Islet precursor cell (in vitro differentiated cells): ENCODE measurements at places on chromosomes 11 and 22.

DNA sequence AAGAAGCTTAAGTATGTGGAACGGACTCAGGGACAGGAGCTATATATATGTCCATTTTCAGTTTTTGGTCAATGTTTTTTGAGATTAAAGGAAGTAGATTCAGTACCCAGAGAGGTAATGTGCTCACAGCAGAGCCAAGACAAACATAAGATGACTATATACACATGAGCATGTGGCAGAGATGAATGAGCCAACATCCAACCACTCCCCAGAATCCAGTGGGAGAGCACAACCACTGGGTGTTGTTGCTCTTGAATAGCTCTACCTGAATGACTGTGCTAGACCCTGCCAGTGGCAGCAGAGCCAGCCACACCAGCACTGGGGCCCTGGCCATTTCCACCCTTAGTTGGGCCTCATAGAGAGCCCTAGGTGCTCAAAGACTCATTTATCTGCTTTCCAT is 10.7 kb upstream of the SYTL2 start:
- no peak for DNase-seq

GRCh38 chr11:116991491-116991890 is 106.7 kb downstream of the SIK3 start:
- no peak for DNase-seq

DNA sequence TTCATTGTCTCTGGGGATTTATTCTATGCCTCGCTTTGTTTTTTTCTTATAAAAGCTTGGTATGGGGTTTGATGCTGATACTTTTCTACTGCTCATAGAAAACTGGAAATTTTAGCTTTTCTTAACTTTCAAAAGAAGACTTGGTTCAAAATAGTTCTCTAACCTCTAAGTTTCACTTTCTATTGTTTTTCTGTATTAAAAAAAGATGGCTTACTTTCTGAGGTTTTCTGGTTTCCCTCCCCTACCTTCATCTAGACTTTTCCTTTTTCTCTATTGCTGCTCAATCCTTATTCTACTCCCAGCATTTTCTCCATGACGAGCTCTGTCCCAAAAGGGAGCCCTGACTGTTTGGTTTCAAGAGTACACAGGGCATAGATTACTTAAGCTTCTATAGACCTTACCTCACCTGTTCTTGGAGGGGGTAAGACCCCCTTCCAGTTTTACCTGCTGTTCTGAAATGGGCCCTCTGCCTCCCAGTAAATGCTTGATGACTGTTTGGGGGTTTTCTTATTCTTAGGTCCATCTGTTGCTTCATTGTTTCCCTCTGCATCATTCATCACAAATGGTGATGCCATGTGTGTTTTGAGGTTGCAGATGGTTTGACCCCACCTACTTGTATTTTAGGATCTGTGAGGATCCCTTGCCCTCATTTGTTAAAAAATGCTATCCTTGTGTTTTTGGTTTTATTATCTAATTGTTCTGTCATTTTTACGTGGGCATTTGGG is 29.5 kb downstream of the DNHD1 start:
- no peak for DNase-seq

- DNase-seq, result no peak
These were observed 44.6 kb downstream of the COPB1 start for GRCh38 chr11:14454861-14455632.

- DNase-seq, result no peak
These were observed 86.1 kb downstream of the GRIA4 start for GRCh38 chr11:105696000-105696399.

DNA sequence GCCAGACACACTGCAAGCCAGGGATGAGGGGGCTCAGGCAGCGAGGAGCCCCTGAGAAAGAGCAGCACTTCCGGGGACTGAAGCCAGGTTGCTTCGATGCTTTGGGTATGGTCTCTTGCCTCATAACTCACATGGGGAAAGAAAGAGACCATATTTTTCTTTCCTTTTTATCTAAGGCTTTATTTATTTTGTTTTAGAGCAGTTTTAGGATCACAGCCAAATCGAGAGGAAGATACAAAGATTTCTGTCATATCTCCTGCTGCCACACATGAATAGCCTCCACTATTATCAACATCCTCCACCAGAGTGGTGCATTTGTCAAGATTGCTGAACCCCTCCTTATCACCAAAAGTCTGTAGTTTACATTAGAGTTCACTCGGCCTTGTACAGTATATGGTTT is 24.3 kb upstream of the ADSL start:
- no peak for DNase-seq

DNA sequence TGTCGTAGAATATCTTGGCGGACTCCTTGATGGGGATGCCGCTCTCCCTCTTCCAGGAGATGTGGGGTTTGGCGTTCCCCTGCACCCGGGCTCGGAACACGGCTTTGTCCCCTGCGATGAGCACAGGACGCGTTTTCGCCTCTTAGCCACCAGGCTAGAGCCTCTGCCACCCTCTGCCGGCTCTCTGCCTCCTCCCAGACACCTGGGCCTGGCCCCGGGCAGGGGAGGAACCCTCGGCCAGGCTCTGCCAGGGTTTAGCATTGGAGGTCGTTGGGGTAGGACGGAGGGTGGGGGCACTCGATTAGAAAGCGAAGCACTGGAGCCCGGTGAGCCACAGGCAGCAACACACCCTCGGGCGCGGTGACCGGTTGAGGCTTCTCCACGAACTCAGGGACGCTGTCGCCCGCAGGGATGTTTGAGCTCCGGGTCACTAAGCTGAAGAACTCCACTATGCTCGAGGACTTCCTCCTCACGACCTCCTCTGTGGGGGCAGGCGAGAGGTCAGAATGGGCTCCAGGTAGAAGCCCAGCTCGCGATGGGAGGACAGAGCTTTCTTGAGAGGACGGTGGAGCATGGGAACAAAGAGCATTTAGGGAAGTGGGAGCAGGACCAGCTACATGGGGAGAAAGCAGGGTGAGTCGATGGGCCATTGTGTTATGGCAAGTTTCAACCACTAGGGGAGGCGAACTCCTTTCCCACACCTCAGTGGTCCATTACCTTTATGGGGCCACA is 4.3 kb downstream of the IGSF22 start:
- DNase-seq, result peak; percentile 78

- DNase-seq, result no peak
These were observed 66.1 kb upstream of the ARHGAP20 start for GRCh38 chr11:110778343-110778742.

DNA sequence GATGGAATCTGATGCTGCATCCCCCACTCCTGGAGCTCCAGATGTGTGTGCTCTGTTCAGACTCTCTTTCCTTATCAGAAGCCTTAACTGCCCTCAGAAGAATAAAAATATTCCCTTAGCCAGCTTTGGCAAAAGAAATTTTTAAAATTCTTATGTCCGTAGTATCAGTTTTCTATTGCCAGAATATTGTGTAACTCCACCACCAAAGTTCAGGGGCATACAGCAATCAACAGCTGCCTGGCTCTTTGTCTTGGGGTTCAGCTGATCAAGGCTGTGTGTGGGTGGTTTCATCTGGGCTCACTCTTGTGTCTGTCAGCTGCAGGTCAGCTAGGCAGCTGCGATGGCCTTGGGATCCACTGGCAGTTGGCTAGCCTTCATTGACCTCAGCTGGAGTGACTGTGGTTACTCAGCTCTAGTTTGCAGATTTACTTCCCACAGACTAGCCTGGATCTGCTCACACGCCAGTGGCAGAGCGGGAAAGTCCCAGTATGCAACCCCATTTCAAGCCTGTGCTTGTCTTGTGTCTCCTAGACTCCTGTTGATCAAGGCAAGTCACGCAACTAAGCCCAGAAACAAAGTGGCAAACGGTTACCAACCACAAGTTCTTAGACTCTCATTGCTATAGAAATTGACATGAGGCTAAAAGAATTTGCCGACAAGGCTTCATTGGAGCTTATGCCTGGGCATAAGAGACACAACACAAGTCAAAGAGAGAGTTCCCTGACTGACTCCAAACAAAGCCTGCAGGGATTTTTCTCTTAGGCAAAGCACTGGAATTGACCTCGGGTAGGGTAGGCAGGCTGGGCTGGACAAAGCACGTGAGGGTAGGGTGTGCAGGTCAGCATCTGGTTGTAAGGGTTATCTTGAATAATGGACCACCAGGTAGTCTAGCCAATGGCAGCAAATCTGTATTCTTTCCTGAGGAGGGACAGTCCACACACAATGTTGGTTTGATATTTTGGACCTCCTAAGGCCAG is 7.5 kb downstream of the TMEM138 start:
- no peak for DNase-seq

GRCh38 chr11:23772081-23772480 is 724.8 kb upstream of the LUZP2 start:
- no peak for DNase-seq

GRCh38 chr11:65858681-65859087 is 704 bp upstream of the CFL1 start:
- no peak for DNase-seq

DNA sequence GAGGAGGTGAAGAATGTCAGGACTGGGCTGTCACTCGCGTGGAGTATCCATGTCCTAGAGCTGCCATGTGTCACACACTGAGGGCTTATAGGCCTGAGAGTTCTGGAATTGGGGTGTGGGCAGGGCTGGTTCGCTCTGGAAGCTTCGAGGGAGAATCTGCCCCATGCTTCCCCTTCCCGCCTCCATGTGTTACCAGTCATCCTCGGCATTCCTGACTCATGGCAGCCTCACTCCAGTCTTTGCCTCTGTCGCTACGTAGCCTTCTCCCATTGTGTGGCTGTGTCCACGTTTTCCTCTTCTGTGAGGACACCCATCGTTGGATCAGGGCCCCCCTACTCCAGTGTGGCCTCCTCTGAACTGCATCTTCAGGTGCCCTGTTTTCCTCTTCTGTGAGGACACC is 301.2 kb downstream of the TBC1D22A start:
- DNase-seq, result no peak

- DNase-seq, result no peak
These were observed 539 bp downstream of the SIRT3 start for GRCh38 chr11:235609-235996.

GRCh38 chr22:39181778-39182177 is 29.3 kb upstream of the CBX7 start:
- no peak for DNase-seq

- DNase-seq, result peak; percentile 58
These were observed 126.0 kb downstream of the SYN3 start for GRCh38 chr22:32932176-32932575.
